NCI-H748 treated with DMSO at 0.1 percent for 48 hours (cell line): ENCODE measurements at places on chromosomes 13 and 19.

GRCh38 chr13:114081761-114082681 lies 50.4 kb downstream of the RASA3 start:
- no peak for DNase-seq

GRCh38 chr19:19451429-19452242 lies 46.2 kb downstream of the GATAD2A start:
- no peak for DNase-seq

DNA sequence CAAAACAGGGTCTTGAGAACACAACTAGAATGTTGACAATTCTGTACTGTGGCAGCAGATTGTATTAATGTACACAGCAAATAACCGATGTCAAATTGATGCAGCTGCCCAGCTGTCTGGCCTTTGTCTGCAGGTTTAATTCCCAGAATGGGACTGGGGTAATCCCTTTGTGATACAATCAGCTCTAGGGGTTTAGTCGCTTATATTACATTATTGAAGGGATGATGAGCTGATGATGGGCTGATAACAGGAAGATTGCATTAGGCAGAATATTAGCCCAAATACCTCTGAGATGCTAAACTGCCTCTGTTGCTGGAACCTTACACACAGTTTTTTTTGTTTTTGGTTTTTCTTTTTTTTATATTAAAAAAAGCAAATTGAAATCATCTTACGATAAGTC lies 265.0 kb downstream of the RBM26 start:
- peak; percentile 25 for DNase-seq

GRCh38 chr13:113768018-113768905 lies 9.2 kb downstream of the TMEM255B start:
- no peak for DNase-seq

GRCh38 chr13:46121597-46122163 lies 16.8 kb upstream of the CPB2 start:
- DNase-seq, result no peak

- peak; percentile 29 for DNase-seq
These were observed 966 bp downstream of the JUNB start for GRCh38 chr19:12792051-12792852.

- DNase-seq, result peak; percentile 19
These were observed 746.6 kb downstream of the UQCRFS1 start for GRCh38 chr19:28466107-28467045.

DNA sequence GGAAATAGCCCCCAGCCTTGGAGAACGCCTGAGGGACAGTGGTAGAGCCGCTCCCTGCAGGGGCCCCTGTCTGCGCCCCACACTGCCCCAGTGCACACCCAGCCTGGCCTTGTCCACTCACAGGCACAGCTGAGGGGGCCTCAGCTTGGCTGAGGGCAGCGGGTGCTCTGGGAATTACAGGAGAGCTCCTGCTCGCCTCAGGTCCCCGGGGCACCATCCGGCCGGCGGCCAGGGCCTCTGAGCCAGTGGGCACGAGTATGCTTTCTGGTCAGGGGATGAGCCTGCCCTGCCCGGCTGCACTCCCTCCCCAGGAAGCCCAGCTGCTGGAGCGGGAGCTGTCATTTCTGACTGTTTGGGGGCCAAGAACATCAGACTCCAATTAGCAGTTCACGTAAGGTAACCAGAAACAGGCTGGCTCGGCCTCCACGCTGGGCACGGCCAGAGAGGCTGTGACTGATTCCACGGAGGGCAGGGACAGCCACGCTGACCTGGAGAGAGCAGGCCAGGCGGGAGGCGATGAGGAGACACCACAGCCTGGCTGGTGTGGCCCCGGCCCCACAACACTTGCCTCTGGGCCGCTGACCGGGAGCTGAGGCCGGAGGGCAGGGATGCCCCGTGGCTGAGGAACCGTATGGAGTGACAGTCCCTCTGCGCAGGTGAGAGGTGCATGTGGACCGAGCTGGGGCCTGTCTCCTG lies 15.4 kb downstream of the CEBPG start:
- DNase-seq, result no peak

DNA sequence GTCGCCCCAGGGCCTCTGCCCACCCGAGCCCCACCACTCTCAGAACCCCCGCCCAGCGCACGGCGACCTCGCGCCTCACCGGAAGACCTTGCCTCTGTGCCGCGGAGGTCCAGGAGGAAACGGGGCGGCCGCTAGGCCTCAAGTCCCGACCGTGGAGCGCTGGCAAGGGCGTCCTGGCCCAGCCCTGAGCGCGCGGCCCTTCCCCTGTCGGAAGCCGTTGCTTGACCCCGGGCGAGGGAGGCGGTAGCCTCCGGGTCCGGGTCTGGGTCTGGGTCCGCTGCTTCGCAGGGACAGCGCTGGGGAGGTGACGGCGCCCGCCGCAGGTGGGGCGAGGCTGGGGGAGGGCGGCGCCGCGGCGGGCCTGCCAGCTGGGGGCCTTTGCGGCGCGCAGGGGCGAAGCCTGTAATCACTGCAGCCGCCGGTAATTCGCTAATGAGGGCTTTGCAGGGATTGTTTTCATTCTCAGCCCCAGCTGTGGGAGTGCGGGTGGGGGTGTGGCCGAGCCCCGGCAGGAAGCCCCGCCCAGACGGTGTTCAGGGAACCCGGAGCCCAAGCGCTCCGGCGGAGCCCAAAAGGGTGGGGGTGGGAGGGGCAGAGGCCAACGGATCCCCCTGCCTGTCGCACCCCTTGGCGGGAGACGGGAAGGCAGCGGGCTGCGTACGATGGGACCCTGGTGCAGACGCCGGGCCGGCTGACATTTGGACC lies 8.6 kb downstream of the C19orf25 start:
- DNase-seq, result peak; percentile 45

GRCh38 chr13:76027131-76027530 lies 391.0 kb downstream of the LMO7 start:
- DNase-seq, result no peak

- peak; percentile 86 for DNase-seq
These were observed 8.7 kb upstream of the ATP12A start for GRCh38 chr13:24671386-24672113.

- no peak for DNase-seq
These were observed 87.0 kb upstream of the UBL3 start for GRCh38 chr13:29937379-29937778.

DNA sequence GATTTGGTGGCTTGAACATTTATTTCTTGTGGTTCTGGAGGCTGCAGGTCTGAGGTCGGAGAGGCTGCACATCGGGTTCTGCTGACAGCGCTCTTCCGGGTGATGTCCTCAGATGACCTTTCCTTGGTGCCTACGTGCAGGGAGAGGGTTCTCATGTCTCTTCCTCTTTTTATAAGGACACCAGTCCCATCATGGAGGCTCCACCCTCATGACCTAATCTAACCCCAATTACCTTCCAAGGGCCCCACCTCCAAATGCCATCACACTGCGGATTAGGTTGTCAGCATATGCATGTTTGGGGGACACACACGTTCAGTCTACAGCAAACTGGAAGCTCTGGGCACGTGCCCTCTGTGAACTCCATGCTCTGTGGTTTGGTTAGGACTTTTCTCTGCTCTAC lies 338.6 kb downstream of the FGF9 start:
- no peak for DNase-seq

DNA sequence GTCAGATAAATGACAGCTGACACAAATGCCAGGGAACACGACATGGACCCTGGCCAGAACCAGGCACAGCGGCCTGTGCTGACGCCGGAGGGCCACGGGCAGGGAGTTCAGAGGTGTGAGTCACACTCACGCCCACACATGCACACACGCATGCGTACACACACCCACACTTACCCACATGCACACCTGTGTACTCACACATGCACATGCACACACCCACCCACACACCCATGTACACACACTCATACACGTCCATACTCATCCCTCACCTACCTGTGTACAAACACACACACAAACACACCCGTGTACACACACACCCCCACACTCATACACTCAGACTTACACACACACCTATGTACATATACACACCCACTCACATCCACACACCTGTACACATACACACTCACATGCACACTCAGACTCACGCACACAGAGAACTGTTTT lies 40.4 kb downstream of the MLLT1 start:
- DNase-seq, result no peak

DNA sequence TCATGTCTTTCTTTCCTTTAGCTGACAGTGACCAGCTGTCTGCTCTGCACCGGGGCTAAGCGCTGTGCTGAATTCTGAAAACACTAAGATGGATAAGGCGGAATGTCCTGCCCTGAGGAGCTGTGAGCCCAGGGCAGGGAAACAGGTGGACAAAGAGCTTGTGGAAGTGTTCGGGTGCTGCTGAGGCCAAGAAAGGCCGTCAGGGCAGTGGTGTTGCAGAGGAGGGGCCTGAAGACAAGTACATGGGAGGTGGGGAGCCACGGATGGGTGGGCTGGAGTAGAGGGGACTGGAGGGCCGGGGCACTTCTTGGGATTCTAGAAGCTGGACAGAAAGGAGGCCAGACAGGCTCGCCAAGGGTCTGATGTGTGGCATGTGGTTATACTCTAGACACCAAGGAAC lies 66.2 kb upstream of the GPR183 start:
- DNase-seq, result no peak

DNA sequence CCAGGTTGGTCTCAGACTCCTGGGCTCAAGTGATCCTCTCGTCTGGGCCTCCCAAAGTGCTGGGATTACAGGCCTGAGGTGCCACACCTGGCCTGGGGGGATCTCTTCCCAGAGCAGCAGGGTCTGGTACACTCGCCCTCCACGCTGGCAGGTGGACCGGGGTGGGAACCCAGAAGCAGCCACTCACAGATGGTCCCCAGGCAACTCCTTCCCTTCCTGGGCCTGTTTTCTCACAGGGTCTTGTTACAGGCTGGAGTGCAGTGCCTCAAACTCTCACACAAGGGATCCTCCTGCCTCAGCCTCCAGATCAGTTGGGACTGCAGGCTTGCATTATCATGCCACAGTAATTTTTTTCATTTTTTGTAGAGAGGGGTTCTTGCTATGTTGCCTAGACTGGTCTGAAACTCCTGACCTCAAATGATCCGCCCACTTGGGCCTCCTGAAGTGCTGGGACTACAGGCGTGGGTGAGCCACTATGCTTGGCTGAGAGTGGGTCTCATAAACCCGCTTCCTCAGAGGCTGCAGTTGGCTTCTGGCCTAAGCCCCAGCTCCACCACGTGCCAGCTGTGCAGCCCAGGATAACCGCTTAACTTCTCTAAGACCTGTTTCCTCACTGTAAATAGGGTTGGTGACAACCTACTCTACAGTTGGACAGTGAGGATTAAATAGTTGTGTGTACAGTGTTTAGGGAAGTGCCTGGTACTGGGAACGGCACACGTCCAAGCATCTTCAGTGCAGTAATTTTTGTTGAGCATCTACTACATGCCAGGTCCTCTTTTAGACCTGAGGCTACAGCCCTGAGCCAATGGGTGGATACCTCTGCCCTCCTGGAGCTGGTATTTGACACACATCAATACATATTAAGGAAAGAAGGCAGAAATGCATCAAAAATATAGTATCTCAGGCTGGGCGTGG lies 871 bp upstream of the CCER2 start:
- no peak for DNase-seq

- DNase-seq, result no peak
These were observed 8.3 kb upstream of the NTN5 start for GRCh38 chr19:48681127-48681470.

DNA sequence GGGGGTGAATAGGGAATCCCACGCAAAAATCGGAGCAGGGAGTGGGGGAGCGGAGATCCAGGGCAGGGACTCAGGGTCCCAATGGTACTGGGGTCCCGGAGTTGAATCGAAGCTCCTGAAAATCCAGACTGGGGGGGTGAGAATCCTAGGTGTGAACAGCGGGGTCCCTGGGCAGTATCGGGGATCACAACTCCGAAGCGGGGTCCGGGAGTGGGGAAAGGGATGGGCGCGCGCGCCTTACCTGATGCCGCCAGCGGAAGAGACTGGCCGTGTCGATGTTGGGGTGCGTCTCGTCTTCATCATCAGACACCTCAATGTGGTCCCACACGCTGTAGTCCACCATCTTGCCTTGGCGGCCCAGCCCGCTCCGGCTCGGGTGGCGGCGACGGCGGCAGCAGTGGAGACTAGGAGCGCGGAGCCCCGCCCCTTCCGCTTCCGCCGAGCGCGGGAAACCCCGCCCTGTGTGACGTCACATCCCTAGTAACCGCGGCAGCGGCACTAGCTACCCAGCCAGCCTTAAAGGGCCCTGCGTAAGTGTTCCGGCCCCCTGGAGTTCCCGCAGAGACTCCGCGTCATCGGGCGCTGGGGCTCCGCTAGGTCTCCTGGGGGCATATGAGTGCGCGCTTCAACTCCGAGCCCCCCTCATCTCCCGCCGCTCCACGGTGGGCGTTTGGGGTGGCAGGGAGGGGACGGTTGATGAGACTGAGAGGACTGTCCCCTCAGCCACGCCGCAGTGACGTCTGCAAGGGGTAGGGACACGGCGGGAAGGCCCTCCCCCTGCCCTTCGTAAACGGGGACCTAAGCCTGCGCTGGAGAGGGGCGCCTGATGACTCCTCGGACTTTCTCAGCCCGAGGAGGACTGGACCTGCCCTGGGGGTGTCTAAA lies at the start of gene CDC37:
Gene CDC37, minus strand, starts transcription at position 406 of the 885 bp plus-strand sequence. Its CDS starts 63 bp downstream, at position 343.
- peak; percentile 89 for DNase-seq

GRCh38 chr13:111938741-111939665 lies 127.9 kb upstream of the SOX1 start:
- peak; percentile 6 for DNase-seq

GRCh38 chr13:110380359-110381028 lies 73.4 kb downstream of the COL4A2 start:
- no peak for DNase-seq

DNA sequence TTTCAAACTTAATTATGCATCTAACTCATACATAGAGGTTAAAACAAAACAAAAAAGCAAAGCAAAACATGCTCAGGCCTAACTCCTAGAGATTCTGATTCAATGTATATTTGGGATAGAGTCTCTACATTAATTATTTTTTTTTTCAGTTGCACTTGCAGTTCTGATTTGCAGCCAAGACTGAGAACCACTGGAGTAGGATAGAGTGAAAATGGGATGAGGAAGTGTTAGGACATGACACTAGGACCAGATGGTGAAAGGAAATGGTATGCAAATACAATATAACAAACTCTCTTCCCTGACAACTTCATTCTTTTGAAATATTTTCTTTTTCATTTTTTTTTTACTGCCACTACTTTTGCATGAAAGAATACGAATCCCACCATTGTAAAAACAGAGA lies 1.8 kb downstream of the CCDC122 start:
- DNase-seq, result no peak

GRCh38 chr19:1789261-1790041 lies 22.6 kb downstream of the ATP8B3 start:
- DNase-seq, result no peak

- no peak for DNase-seq
These were observed 7.2 kb upstream of the FCHO1 start for GRCh38 chr19:17743874-17744580.

- peak; percentile 64 for DNase-seq
These were observed 18.8 kb upstream of the EDDM13 start for GRCh38 chr19:56253737-56254136.

- DNase-seq, result no peak
These were observed 14.2 kb downstream of the ZNF699 start for GRCh38 chr19:9295411-9295849.

GRCh38 chr19:10412257-10412977 lies 7.9 kb upstream of the PDE4A start:
- DNase-seq, result no peak
